ENCODE measurements at places on chromosomes 5 and 9.

DNA sequence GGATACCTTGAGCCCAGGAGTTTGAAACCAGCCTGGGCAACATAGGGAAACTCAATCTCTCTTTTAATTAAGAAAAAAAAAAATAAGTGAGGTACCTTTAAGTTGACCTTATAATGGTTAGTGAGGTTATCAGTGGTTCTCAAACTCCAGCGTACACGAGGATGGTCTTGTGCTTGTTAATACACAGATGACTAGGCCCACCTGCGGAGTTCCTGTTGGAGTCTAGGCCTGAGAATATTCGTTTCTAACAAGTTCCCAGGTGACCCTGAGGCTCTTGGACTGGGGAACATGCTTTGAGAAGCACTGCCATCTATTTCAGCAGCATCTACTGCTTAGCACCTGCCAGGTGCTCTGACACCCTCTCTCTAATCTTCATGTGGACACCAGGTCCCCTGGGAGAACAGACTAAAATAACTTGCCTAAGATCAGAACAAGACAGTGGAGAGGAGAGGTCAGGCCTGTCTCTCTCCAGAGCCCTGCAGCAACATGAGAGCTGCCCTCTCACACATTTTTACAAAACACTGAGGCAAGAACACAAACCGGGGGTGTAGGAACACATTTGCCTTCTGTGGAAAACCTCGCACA, 24.6 kb downstream of the TLE1 start:
- DNase-seq: no peak

DNA sequence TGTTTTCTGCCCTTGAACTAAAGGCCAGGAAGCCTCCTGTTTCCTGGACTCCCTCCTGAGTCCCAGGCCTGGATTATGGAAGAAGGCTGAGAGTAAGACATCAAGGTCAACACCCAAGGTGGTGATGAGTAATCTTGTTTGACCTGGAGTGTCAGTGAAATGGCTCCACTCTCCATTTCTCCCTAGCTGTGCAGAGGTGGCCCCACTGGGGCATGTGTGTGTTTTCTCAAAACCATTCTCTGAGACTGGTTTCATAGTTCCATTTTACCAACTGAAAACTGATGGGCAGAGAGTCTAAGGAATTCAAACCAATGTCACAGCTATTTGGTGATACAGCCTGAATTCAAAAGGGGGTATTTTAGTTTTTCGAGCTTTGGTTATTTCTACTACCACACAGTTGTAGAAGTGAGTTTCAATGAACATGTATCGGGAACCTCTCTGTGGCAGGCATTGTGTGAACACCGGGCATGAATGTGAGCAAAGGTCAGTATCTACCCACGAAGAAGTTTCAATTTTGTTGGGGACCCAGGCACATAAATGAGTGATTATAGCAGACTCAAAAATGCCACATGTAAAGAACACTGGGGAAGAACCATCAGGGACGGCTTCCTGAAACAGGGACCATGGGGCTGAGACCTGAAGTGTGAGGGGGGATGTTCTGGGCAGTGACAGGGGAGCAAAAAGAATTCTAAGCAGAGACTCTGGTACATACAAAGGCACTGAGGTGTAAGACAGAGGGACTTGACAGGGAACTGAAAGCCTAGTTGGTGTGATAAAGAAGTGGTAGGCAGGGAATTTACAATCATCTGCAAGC, 269.6 kb upstream of the KLF4 start:
- DNase-seq: no peak

GRCh38 chr5:124686239-124687004, 60.0 kb downstream of the ZNF608 start:
- DNase-seq: no peak

DNA sequence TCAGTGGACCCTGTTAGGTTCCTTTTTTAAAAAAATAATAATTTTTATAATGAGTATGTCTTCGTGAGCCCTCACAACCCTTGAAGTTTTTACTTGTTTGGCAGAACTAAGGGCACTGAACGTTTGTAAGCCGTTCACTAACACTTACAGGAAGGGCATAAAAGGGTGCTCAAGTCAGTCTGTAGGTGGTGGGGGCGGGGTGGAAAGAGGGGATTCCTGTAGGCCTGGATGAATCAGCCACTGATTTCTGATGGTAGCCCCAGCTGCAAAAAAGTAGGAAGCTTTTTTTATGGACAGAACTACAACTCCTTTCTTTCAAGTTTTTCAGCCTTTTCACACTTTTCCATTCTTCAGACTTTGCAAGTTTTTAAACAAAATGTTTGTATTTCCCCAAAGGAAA, 35.8 kb downstream of the PIK3R1 start:
- peak; percentile 33 for DNase-seq

- no peak for DNase-seq
These were observed 168.2 kb downstream of the CD180 start for GRCh38 chr5:67028371-67028770.

- no peak for DNase-seq
These were observed 113.6 kb downstream of the IRX1 start for GRCh38 chr5:3709068-3709716.

- DNase-seq: no peak
These were observed 26.2 kb downstream of the DMRT3 start for GRCh38 chr9:1002678-1003077.

DNA sequence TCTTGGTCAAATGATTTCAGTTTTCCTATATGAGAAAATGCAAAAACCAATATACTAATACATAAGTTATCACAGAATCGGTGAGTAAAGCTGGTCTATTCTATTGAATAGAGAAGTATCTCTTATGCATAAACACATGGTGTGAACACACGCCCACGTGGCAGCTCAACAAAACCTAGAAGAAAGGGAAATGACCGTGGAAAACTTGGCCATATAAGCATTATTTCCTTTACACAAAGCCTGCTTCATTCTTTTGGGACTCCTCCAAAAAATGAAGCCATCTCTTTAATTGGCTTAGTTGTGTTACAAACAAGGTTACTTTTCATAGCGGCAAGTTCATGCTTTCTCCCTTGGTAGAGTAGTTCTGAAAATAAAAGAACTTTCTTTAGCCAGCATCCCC, 183.2 kb downstream of the TMEM161B start:
- no peak for DNase-seq

DNA sequence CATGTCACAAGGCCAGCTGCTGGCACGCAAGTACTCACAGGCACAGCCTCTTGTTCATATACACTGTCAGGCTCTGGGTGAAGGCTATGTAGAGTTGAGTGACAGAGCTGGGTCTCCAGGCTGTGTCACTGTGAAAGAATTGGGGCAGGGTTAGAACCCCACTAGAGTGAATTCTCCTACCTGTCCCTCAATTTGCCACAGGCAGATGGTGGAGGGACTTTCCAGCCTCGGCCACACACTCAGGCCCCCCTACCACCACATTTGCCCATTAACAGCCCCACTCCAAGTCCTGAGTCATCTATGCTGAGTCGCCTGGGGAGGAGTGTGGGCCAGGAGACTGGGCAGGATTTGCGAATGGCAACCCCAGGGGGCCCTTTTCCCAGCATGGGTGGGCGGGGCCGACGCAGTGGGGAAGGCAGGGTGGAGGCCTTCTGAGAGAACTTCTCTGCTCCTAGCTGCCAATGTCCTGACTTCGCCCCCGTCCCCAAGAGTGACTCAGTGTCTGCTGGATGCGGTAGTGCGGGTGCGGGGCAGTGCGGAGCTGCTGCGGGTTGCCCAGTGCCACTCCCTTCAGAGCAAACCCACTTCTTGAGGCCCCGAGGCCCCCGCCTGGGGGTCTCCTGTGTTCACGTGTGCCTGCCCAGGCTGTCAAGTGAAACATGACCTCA, 50.3 kb upstream of the PSD2 start:
- no peak for DNase-seq

Data from stimulated activated CD8-positive, alpha-beta memory T cell treated with anti-CD3 and anti-CD28 coated beads, Interleukin-7, amount 100 ng/mL, for 1 hour (primary cell).